Stimulated activated CD4-positive, alpha-beta T cell treated with anti-CD3 and anti-CD28 coated beads, Interleukin-1b, Interleukin-23, amount 100 ng/mL, for 4 hours (primary cell): ENCODE measurements at places on chromosomes 4 and X.

DNA sequence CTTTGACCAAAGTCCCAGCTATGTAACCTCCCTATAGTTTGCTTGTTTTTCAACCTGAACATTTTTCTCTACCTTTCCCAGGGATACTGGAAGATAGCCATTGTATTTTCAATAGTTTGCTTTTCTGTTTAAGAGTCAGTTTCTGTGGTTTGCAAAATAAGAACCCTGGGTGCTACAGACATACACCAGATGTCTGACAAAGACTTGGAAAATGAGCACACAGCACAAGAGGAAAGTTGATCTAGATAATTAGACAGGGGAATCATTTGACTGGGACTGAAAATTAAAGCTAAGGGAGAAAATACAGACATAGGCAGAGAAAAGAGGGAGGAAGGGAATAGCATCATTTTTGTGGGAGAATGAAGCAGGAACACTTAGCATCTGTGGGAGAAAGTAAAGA, 218.3 kb upstream of the CNKSR2 start:
- no peak for DNase-seq

GRCh38 chrX:69564665-69565064, 51.2 kb upstream of the EDA start:
- DNase-seq, result no peak

GRCh38 chr4:80071604-80072227, 1.3 kb downstream of the ANTXR2 start:
- DNase-seq, result no peak

GRCh38 chr4:54556051-54556450, 101.7 kb upstream of the KIT start:
- DNase-seq, result no peak

DNA sequence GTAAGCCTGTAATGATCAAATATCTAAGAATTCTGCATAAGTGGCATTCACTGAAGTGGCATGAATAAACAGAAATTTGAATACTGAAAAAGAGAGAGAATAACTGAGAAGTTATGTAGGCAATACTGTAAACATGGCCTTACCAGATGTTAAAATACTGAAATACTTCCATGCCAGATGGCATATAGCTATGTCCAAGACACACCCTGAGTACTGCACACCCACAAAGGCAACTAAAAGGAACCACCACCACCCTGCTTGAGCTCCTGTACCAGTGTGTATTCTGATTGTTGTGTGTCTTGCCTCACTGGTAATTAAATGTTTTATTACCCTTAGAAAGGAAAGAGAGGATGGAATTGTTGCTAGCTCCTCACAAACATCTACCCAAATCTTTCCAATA, 192.1 kb downstream of the ADAMTS3 start:
- no peak for DNase-seq

- no peak for DNase-seq
These were observed 709 bp downstream of the GPAT3 start for GRCh38 chr4:83536362-83537272.

- no peak for DNase-seq
These were observed 10.4 kb upstream of the DRD5 start for GRCh38 chr4:9771034-9771433.

- no peak for DNase-seq
These were observed 127.9 kb downstream of the TACR3 start for GRCh38 chr4:103591841-103592240.

DNA sequence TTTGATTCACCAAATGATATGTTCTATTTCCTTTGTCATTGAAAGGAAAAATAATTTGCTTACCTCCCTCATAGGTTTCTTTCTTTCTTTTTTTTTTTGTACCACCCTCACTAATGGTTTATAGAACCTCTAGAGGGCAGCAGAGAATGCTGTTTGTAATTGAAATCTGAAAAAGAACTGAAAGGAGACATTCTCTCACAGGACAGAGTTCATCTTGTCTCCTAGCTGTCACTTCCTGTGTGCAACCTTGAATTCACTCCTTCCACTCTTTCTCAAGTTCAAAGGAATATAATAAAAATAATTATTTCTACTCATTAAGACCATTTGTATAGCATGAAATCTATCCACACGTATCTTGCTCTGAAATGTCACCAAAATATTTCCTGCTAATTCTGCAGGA, 51.0 kb downstream of the GUCY1B1 start:
- no peak for DNase-seq

DNA sequence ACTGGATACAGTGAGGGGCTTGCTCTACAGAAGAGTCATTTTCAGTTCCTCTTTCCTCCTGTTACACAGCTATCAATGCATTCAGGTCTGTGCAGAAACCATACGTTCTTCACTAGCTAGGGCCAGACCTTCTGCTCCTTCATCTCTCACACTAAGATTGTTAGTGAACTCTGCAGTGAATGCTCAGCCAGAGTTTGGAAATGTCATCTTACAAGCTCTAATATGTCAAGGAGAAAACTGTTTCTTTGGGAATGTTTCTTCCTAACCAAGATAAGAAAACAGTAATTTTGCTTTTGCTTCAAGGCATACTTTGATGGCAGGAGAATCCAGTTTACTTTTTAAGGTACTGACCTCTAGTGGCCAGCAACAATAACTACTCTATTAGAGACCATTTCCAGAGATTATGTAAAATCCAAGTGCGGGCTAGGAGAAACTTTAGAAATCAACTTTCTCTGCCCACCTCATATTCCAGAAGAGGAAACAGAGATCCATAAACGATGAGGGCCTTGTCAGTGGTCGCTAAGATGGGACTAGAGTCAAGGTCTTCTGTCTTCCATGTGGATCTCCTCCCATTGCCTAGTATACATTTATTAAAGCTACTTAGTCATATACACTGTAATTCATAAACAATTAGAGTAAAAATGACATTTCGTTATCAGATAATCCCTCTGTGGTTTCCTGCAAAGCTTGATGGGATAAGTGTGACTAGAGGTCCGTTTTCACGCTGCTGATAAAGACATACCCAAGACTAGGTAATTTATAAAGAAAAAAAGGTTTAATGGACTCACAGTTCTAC, 12.1 kb upstream of the CC2D2A start:
- no peak for DNase-seq

GRCh38 chr4:75715105-75715799, 9.1 kb upstream of the USO1 start:
- no peak for DNase-seq

GRCh38 chr4:111450867-111451266, 694.4 kb upstream of the FAM241A start:
- DNase-seq, result no peak

GRCh38 chrX:30997411-30997810, 74.4 kb downstream of the FTHL17 start:
- no peak for DNase-seq

DNA sequence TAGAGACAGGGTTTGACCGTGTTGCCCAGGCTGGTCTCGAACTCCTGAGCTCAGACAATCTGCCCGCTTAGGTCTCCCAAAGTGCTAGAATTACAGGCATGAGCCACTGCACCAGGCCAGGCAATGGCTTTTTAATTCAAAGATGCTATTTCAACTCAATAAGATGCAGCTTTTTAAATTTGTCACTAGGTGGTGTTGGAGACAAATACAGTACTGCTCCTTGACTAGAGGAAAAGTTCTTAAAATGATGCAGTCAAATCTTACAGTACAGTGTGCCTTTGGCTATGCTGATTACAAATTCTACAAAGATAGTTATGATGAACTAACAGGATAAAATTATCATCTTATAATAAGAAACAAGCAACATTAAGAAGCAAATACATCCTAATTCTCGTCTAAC, 441.1 kb downstream of the KCNIP4 start:
- no peak for DNase-seq

GRCh38 chrX:38661103-38661441, 99.7 kb downstream of the TSPAN7 start:
- DNase-seq, result no peak

DNA sequence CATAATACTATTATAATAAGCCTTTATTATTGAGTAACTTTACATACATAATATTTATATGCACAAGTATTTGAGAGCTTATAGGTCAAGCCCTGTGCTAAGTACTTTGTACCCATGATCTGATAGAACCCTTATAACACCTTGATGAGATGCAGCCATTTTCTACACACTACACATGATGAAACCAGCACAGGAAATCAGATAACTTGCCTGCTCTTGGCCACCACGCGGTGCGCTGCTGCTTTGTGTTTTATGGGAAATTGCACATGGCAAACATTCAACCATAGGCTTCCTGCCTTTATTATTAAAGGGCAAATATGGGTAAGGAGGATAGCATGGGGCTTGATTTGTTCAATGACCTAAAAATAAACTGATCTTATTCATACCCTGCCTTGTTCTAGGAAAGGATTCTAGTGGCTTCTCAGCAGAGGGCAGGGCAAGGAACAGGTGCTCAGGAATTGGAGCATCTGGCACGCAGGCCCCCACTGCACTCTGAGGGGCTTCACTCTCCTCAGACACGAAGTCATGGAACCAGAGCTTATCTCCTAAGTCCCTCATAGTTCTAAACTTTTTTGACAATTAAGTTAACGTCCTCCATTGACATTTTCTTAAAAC, 31.6 kb upstream of the NAP1L5 start:
- DNase-seq, result no peak

DNA sequence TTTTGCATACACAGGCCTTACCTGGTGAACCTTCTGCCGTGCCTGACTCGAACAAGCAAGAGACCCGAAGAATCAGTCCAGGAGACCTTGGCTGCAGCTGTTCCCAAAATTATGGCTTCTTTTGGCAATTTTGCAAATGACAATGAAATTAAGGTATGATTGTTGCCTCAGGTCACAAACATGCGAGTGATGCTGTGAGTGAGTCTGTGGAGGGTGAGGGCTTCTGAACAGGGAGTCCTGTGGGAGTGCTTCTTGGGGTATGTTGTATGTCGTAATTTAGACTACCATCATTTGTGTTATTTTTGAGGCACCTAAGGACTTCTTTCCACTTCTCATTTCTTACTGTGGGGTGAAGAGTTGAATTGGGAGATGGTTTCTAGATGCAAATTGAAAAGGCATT, 32.8 kb downstream of the HTT start:
- DNase-seq, result no peak

- DNase-seq, result no peak
These were observed 142.4 kb upstream of the ANKRD50 start for GRCh38 chr4:124854968-124855367.

GRCh38 chr4:13876131-13876530, 248.6 kb upstream of the BOD1L1 start:
- DNase-seq, result no peak
